ENCODE measurements at places on chromosomes 3 and 15.

DNA sequence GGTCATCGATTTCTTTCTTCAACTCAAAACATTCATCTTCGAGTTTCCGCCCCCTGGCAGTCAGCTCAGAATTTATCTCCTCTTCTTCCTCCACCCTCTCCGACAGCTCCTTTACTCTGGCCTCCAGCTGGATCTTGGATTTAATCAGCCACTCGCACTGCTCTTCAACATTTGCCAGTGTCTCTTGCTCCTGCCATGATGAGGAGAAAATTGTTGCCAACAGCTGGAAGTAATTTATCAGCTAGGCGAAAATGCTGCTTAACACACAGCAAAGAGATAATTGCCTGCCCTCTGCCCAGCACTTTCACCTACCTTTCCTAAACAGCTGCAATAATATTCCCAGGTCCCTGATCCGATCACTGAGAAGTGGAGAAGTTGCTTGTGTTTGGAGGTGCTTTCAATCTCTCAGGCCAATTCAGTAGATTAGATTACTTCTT lies 69.3 kb downstream of the MYH15 start:
- no peak for DNase-seq

GRCh38 chr15:92650256-92650655 lies 5.3 kb downstream of the FAM174B start:
- DNase-seq, result no peak

DNA sequence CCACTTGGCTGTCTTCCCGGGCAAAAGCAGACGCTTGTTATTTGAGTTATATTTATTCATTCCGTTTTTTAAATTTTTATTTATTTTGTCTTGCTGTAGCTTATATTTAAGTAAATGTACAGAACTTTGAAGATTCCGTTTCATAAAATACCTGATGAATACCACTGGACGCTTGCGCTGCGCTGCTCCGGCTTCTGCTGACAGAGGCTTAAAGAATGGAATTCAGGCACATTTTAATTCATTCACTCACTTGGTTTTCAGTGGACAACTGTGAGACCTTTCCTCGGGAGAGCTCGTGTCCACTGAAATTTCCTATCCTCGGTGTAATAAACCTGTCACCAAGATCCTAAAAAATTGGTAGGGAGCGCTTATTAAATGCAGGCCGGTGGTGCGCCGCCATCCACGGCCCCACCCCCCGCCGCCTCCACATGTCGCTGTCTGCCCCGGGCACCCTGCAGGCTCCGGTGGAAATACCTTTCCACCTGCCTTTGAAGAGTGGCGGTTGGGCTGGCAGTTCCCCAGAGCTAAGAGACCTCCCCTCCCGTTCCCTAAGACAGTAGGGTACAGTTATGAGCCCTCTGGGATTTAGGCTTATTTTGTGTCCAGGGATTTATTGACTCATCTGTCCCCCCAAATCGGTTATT lies 62.5 kb upstream of the UBE2E1 start:
- no peak for DNase-seq

GRCh38 chr15:85624291-85624801 lies 170.4 kb downstream of the KLHL25 start:
- DNase-seq, result no peak

DNA sequence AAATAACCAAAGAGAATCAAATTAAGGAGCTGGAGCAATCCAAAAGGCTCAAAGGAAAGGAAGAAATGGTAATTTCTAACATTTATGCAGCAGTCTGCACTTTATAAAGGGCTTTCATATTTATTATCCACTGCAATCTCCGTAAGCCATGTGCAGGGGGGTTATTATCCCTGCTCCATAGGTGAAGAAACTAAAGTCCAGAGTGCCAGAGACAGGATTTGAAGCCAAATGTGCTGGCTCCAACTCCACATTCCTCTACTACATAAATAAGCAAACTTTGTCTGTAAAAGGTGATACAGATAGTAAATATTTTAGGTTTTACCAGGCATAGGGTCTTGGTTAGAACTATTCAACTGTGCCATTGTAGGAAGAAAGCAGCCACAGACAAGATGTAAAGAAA lies 221.4 kb downstream of the MINAR1 start:
- no peak for DNase-seq

- DNase-seq, result peak; percentile 42
These were observed 618.6 kb downstream of the NLGN1 start for GRCh38 chr3:174016186-174016585.

GRCh38 chr15:82540984-82541431 lies 751 bp upstream of the RPS17 start:
- no peak for DNase-seq

- DNase-seq, result no peak
These were observed 541.2 kb downstream of the RBMS3 start for GRCh38 chr3:29822071-29822470.

DNA sequence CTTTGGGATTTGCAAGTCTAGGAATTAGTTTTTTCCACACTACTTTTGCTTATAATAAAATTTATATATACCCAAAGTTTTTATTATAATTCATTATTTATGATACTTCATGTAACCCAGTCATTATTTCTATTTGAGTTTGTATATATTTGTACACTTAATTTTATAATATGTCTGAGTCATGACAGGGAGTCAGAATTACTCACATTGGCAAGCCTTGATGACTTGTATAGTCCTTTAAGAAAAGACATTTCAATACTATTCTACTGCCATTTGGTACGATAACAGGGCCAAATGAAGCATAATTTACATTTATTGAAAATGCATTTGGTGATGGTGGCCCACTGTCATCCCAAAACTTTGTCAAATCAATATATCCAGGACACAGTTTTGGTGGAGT lies 95.9 kb upstream of the UNC13C start:
- no peak for DNase-seq

- DNase-seq, result no peak
These were observed 7.7 kb downstream of the IGDCC4 start for GRCh38 chr15:65414841-65415621.
